Mammary microvascular endothelial cell (primary cell): ENCODE measurements at places on chromosomes 7 and 10. TPM values are rescaled to one million over a fixed set of nuclear protein-coding genes. Genes with fewer than 3 reads are reported as not detected.

SPDYE2B gene
- not detected in 2 replicates for total RNA-seq

CFAP69 gene
- total RNA-seq, result 0.27 and 0.74 TPM in 2 replicates

HMX2 gene
- not detected in 2 replicates for total RNA-seq

MRC1 gene
- 17.5 and 17.9 TPM in 2 replicates for total RNA-seq
